Naive B cell (primary cell): ENCODE measurements at places on chromosomes 3 and 15.

GRCh38 chr3:184633237-184633579, 71.6 kb downstream of the EPHB3 start:
- no peak for DNase-seq

GRCh38 chr15:64249883-64250575, 87.2 kb upstream of the PPIB start:
- no peak for DNase-seq

- DNase-seq = peak; percentile 5
Observed at GRCh38 chr15:57376696-57377477, 582 bp downstream of the CGNL1 start.

- DNase-seq = no peak
Observed at GRCh38 chr15:63251701-63252100, 25.7 kb upstream of the APH1B start.
